Glutamatergic neuron (in vitro differentiated cells): ENCODE measurements at places on chromosomes 3 and 15.

GRCh38 chr3:4670352-4670751 is 177.2 kb downstream of the ITPR1 start:
- DNase-seq = peak; percentile 39

DNA sequence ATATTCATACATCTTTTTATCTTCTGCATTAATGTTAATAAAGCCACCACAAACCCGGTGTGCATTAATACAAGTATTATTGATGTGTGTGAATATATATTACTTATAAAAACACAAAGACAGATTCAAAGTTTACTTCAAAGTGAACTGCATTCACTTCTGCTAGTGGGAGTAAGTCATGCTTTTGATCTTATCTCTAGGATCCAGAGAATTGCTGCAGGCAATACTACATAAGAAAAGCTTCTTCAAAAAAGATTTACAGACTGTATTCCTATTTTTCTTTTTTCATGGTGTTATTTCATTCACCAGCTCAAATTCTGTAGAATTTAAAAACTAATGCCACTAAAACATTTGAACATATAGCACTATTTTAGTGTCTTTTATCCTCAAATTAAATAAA is 87.5 kb upstream of the CBLB start:
- no peak for DNase-seq

GRCh38 chr3:131026321-131027151 is at the start of the genes ASTE1 and NEK11:
Gene ASTE1, minus strand, starts transcription at chr3:131026825. Its CDS starts 1,519 bp downstream, at chr3:131025306.
Gene NEK11, plus strand, starts transcription at chr3:131026877. Its CDS starts 2,832 bp downstream, at chr3:131029709.
- DNase-seq = peak; percentile 86

DNA sequence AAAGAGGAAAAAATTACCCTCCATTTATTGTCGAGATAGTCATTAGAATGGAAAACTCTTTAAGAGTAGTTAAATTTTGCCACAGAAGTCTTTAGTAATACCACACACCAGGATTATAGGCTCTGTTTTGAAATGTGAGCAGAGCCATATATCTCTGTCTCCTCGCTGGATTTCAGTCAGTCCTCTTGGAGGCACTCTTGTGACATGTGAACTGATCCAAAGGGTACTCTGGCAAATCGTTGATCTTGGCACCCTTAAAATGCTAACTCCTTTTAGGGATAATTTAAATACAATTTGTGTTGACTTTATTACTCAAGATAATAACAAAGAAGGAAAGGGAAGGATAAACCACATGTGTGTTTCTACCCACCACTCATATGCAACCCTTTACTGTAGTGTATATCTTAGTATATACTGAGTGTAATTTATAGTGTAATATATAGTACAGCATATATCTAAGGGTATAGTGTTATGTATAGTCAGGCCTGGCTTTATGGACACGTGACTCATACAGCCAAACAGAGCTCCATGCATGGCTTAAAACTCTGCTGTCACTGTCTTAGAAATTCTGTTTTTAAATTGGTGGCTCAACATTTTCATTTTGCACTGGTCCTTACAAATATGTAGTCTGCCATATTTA is 12.3 kb upstream of the KPNA4 start:
- no peak for DNase-seq

- no peak for DNase-seq
Observed at GRCh38 chr15:72850833-72851232, 67.3 kb upstream of the ADPGK start.
